Activated CD4-positive, CD25-positive, alpha-beta regulatory T cell treated with anti-CD3 and anti-CD28 coated beads, Interleukin-2, amount 50 U/mL, for 72 hours (primary cell): ENCODE measurements at places on chromosomes 7 and 10.

DNA sequence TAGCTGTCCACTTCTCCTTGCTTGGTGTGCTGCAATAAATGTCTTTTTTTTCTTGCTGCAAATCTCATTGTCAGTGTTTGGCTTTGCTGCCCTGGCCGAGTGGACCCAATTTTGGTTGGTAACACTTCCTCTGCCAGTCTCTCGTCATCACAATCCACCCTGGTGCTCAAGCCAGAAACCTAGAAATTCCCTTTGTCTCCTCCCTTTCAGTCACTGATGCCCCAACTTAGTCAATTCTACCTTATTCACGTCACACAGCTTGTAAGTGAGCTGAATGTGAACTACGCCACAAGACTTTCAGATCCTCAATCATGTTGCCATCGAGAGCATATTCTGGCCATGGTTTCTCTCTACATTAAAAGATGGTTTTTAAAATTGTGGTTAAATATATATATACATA, 13.0 kb upstream of the FRA10AC1 start:
- no peak for DNase-seq

- no peak for DNase-seq
Measured at GRCh38 chr7:845731-846130, 13.5 kb downstream of the SUN1 start.

DNA sequence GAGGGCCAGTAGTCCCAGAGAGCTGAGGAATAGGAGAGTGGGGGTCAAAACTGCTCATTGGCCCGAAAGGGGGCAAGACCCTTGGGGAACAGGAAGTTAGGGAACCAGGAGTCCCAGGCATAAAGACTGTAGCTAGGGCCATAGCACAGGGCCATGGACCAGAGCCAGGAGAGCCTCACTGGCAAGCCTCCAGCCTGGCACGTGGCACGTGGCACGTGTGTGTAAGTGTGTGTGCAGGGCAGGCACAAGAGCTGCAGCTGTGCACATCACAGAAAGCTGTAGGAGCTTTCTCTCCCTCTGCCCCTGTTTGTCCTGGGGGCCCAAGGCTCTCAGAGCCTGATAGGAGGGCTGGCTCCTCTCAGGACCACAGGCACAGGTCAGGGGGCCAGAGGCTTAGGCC, 47.8 kb upstream of the SLF2 start:
- DNase-seq, result no peak

GRCh38 chr10:35876248-35876647, 234.2 kb upstream of the FZD8 start:
- DNase-seq, result no peak

DNA sequence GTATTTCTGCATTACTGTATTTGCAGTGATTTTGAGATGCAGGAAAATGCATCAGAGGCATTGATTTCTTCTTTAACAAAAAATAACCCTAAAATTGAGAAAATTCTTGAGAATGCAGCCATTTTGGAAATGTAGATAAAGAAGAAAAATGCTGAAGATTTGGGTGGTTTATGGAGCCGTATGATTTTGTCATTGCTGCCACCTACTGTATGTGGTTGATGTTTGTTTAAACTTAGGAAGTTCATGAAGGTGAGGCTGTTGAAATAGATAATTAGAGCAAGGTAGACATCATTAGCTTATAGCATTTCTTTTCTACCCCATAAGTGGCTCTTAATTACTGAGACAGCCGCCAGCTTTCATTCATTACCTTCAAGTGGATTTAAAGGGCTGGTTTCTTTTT, 92.1 kb upstream of the SAMD8 start:
- DNase-seq, result no peak

- DNase-seq, result no peak
Measured at GRCh38 chr7:149635561-149636329, 137.6 kb downstream of the ZNF467 start.

- DNase-seq, result no peak
Measured at GRCh38 chr10:102405632-102406031, 10.1 kb downstream of the NFKB2 start.

DNA sequence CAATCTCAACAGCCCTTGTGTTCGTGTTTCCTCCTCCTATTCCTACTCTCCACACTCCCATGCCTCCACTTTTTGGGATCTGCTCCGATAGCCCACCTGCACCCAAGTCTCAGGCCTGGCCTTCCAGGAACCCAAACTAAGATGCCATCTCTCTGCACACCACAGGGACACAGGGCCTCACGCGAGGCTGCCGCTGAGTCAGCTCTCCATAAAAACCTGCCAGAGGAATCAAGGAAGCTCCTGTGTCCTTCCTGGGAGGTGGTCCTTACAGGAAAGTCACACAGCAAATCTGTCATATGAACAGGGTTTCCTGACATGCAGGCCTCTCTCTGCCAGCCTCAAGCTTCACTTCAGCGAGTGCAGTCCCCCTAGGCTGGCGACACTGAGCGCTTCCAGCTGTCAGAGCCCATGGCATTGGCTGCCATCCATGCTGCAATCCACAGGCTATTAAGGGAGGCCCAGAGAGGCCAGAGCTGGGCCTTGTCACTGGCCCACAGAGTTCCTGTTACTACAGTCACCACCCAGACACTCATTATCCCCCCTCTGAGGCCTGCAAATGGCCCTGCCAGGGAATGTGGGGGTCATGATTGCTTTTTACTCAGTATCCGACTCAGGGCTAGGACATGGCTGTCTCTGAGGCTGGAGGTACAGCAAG, 151.4 kb downstream of the OAT start:
- no peak for DNase-seq

DNA sequence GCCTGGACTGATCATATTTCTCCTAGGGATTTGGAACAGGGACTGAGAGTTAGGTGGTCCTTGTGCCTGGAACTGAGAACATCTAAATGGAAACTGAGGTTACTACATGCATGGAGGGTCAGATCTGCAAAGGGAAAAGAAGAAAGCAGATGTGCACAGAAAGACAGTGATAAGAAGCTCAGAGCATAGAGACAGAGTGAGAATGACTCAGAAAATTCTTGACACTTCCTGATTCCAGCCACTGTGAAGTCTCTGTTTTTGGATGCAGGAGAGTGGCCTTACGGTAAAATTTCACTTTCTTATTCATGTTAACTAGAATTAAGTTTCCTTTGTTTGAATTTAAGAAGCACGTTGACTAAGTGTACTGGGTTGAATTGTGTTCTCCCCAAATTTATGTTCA, 241.7 kb downstream of the TMEM26 start:
- DNase-seq, result no peak
